ENCODE measurements at places on chromosomes 1 and 21.
A peak's percentile ranks its signal among the peaks of the same experiment; 100 is the strongest.

- no peak for DNase-seq
These were observed 189.1 kb downstream of the FMN2 start for GRCh38 chr1:240280560-240281322.

GRCh38 chr21:44434568-44434925 lies 20.8 kb upstream of the LRRC3 start:
- no peak for DNase-seq

GRCh38 chr1:231187571-231187970 lies 25.7 kb downstream of the TRIM67 start:
- no peak for DNase-seq

- peak; percentile 70 for DNase-seq
These were observed 53.8 kb upstream of the MROH9 start for GRCh38 chr1:170881268-170882265.

DNA sequence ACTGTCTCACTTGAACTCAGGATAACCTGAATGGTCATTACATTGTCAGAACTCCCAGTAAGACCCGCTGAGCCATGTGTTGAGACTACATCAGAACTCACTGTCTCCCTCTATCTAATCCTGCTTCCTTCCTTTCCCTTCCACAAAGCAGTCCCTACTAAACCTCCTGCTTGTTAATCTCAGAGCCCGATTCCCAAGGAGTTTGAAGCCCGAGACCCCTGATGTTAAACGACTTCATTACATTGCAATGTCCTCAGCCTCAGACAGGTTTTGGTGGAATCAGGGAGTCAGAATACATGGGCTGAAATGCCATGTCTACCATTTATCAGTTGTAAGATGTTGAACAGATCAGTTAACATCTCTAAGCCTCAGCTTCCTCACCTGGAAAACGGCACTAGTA lies 682.4 kb downstream of the ADGRL2 start:
- no peak for DNase-seq

GRCh38 chr1:159141584-159142390 lies 29.6 kb upstream of the CADM3 start:
- DNase-seq = no peak

GRCh38 chr1:39173119-39173994 lies 31.1 kb upstream of the MACF1 start:
- DNase-seq = no peak

- DNase-seq = no peak
These were observed 3.8 kb downstream of the FBXO2 start for GRCh38 chr1:11650331-11650991.

DNA sequence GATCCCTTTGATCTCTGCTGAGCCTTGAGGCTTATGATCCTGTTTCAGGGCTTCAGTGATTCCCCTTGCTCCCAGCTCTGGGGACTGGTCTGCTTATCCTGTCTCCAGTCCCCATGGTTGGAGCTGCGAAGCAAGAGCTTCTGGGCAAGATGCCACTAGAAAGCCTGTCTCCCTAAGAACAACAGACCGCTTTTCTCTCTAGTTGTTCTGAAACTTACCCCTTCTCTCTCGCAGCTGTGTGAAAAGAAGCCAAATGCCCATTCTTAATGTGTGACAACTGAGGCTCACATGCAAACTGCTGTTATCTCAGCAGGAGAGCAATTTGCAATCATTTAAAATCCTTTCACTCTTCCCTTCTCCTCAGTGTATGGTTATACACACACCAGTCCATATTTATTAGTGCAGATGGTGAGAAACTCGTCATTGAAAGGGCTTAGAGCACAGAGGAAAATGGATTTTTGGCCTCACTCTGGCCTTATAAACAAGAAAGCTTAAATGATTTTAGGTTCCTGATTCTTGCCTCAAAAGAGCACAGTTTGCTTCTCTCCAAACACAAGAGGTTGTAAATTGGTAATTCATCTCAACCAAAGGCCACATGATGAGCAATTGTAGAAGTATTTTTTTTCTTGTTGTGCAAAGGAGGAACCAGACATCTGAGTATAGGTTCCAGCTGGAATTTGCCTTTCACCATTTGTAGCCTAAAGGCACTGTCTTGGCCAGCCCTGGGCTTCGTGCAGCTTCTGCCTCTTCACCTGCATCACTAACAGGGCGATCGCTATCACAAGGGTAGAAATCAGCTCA lies 179.2 kb upstream of the LMO4 start:
- no peak for DNase-seq

DNA sequence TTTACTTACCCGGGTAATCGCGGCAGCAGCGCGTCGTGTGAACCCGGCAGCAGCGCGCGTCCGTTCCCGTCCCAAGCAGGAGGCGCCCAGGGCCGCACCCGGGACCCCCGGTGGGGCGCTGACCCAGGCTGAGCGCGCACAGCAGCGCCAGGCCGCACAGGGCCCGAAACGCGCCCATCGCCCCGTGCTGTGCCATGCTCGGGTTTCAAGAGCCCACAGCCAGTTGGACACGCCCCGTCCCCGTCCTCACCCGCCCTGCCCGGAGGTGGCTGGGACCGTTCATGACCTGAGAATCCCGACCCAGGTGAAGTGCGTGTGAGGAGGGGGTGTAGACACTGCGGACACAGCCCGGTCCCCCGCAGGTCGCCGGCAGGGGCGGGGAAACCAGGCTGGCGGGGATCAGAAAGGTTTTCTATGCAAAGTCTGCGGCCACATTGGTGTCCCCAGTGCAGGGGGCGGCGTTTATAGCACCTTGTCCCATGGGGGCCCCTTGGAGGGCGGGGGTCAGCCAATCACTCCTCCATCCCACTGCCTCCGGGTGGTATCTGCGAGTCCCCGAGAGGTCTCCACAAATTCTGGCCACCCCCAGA lies at the start of gene TNFRSF18:
TNFRSF18 (minus strand) TSS at position 217 of the 590 bp plus-strand sequence; CDS start at position 196, 21 bp downstream.
- DNase-seq = no peak

DNA sequence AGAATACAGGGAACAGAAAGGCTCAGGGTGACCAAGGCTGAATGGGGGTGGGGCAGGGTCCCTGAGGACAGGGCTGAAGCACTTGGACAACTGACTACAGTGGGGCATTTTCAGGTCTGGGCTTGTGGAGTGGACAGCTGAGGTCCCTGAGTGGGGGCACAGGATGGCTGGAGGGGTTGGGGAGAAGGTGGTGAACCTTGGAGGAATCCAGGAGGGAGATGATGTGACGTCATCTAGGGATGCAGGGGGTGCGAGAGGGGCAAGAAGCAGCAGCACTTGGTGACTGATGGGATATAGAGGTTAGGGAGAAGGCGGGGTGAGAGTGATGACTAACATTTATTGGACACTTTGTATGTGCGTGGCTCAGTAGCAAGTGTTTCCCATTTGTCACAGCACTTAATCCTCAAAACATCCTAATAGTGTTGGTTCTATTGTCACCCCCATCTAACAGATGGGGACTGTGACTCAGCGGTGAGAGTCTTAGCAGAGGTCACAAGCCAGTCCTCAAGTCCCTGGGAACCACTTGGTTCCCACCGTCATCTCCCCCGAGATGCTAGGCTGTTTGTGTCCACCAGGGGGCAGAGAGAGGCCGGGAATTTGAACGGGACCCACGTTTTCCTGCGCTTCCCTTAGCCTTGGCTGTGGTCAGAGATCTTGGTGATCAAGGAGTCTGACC lies 27.9 kb upstream of the BMP8B start:
- DNase-seq = peak; percentile 25

DNA sequence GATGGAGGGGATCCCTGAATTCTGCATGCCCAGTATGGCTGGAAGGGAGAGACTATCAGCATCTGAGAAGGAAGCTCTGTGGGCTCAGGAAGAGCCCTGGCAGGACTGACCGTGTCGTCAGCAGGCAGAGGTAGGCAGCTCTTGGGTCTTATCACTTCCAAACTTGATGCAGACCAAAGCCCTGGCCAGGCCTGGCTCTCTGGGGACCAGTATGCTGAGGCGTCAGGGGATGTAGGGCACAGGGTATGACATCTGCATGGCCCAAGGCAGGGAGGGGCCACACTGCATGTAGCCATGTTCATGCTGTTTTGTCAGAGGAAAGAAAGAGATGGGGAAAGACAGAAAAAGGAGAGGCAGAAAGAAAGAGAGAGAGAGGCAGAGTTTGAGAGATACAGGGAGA lies 6.3 kb downstream of the FGR start:
- no peak for DNase-seq

GRCh38 chr1:211623515-211623914 lies 44.6 kb upstream of the SLC30A1 start:
- no peak for DNase-seq

GRCh38 chr1:44271646-44272045 lies 58.4 kb downstream of the DMAP1 start:
- no peak for DNase-seq

DNA sequence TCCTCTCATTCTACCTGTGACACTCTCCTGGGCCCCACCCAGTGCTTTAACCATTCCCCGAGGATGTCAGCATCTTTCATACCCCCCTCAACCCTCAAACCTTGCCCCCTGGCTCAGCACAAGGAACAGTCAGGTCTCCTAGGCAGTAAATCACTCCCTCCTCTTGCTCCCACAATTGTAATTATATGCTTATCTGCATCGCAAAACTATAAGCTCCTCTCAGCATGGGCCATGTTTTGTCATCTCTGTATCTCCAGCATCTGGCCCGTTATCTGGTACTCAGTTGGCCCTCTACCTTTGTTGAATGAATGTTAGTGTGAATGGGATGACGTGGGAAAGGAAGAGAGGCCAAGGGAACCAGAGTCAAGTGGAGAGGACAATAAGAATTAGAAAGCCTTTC lies 2.8 kb upstream of the ELOVL1 start:
- no peak for DNase-seq

GRCh38 chr21:17590430-17590829 lies 22.3 kb downstream of the BTG3 start:
- no peak for DNase-seq

- DNase-seq = peak; percentile 13
These were observed 526 bp downstream of the TPR start for GRCh38 chr1:186374303-186375151.

DNA sequence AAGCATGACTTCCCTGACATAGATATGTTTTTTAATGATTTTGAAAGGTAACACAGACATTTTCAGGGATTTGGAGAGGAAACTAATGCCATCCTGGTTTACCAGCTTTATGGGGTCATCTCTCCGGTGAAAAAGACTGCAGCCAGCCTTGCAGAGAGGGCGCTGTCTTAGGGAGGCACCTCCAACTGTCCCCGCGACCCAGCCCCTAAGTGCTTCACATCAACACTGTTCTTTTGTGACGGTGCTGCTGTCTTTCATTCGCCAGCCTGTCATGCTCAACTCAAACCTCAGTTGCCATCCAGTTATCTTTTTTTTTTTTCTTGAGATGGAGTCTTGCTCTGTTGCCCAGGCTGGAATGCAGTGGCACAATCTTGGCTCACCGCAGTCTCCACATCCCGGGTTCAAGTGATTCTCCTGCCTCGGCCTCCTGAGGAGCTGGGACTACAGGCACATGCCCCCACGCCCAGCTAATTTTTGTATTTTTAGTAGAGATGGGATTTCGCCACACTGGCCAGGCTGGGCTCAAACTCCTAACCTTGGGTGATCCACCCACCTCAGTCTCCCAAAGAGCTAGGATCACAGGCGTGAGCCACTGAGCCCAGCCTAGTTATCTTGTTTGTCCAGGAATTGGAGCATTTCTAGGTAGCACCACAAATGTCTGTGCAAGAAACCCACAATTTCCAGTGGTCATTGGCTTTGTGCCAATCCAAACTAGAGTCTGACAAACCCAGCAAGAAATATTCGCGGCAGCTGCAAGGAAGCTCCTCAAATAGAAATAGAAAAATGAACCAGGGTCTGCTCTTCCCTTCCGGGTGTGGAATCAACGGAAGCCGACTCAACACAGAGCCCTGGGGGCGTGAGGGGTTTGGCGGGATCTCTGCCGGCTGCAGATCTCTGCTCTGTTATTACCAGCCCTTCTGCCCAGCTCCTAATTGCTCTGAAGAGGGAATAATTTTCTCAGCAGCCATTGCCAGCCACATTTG lies 24.2 kb downstream of the PDE9A start:
- no peak for DNase-seq

- DNase-seq = no peak
These were observed 13.1 kb downstream of the FAM78B start for GRCh38 chr1:166153525-166154314.

GRCh38 chr1:119712342-119713038 lies 756 bp downstream of the PHGDH start:
- peak; percentile 69 for DNase-seq

DNA sequence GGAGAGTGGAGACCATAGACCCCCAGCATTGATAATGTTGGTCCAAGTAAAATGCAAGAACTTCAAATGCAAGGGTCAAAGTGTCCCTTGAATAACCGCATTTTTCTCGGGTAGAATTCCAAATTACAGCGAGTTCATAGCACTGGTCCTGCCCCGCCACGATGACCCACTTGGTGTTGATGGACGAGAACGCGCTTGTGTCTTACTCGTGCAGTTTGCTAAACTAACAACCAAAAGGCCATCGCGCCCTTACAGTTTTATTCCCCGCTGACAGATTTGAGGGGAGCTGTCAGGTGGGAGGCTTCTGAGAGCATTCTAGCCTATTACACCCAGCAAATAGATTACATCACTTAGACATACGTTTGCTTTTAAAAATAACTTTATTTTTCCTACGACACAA lies 17.3 kb upstream of the TSPEAR start:
- DNase-seq = no peak

All from forelimb muscle (tissue), 1 donor.